Adrenal gland (tissue), 19 donors: ENCODE measurements at places on chromosomes 7 and 10. TPM values are rescaled to one million over a fixed set of nuclear protein-coding genes. Genes with fewer than 3 reads are reported as not detected.

- H3K27ac ChIP-seq = no peak overlapping the region
- no peaks in the 10 kb centered on the region for H3K4me1 ChIP-seq
- DNase-seq = peak; percentile 23
- H3K27me3 ChIP-seq = peaks cover 14% of the 10 kb centered on the region
- no peaks in the 10 kb centered on the region for H3K36me3 ChIP-seq
Measured at GRCh38 chr7:128202287-128202957, 38.7 kb upstream of the LEP start.

DNA sequence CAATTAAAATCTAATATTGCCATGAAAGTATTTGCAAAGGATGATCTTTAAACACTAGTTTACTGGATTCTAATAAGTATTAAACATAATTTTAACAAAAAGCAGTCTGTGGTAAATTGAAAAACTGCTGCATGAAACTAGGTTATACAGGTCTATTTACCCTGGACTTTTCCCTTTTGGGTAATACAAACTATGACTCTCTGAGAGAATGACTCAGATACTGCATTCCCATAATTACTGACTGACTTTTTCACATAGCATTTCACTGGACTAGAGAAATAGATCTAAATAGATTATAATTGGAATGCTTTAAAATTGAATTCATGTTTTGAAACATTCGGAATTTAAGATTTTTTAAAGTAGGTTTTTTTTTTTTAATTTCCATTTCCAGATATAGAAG, 395.7 kb downstream of the THSD7A start:
- H3K27me3 ChIP-seq = no peaks in the 10 kb centered on the region
- H3K27ac ChIP-seq = no peak overlapping the region
- H3K36me3 ChIP-seq = no peaks in the 10 kb centered on the region
- H3K4me3 ChIP-seq = no peak overlapping the region
- H3K4me1 ChIP-seq = no peaks in the 10 kb centered on the region

GRCh38 chr10:93445097-93445960, 36.8 kb downstream of the MYOF start:
- peaks cover 13% of the 10 kb centered on the region for H3K4me1 ChIP-seq
- peak; percentile 90 for DNase-seq
- H3K36me3 ChIP-seq = no peaks in the 10 kb centered on the region
- no peak overlapping the region for H3K27ac ChIP-seq

Gene ADCYAP1R1
- total RNA-seq = 1.1 TPM

Gene REPIN1
- total RNA-seq = 220 TPM

GRCh38 chr10:129860396-129860795, 103.7 kb downstream of the EBF3 start:
- H3K27me3 ChIP-seq = no peaks in the 10 kb centered on the region
- H3K4me3 ChIP-seq = no peak overlapping the region
- no peak for DNase-seq

GRCh38 chr7:47721670-47722069, 139.8 kb upstream of the TNS3 start:
- peaks cover 21% of the 10 kb centered on the region for H3K4me1 ChIP-seq
- no peak overlapping the region for H3K27ac ChIP-seq
- H3K27me3 ChIP-seq = no peaks in the 10 kb centered on the region
- no peak overlapping the region for H3K4me3 ChIP-seq

- DNase-seq = no peak
- no peaks in the 10 kb centered on the region for H3K36me3 ChIP-seq
- no peak overlapping the region for H3K27ac ChIP-seq
- H3K4me3 ChIP-seq = no peak overlapping the region
- no peaks in the 10 kb centered on the region for H3K27me3 ChIP-seq
Measured at GRCh38 chr7:21352540-21353387, 75.1 kb upstream of the SP4 start.

Gene PRSS37
- not detected for total RNA-seq

Gene NEBL
- total RNA-seq = 5.2 TPM

Gene LBX1
- not detected for total RNA-seq

Gene KIN
- total RNA-seq = 8.7 TPM

GRCh38 chr10:97234400-97234799, 48.6 kb upstream of the SLIT1 start:
- no peak overlapping the region for H3K4me3 ChIP-seq
- DNase-seq = no peak
- H3K27ac ChIP-seq = no peak overlapping the region
- H3K4me1 ChIP-seq = no peaks in the 10 kb centered on the region

DNA sequence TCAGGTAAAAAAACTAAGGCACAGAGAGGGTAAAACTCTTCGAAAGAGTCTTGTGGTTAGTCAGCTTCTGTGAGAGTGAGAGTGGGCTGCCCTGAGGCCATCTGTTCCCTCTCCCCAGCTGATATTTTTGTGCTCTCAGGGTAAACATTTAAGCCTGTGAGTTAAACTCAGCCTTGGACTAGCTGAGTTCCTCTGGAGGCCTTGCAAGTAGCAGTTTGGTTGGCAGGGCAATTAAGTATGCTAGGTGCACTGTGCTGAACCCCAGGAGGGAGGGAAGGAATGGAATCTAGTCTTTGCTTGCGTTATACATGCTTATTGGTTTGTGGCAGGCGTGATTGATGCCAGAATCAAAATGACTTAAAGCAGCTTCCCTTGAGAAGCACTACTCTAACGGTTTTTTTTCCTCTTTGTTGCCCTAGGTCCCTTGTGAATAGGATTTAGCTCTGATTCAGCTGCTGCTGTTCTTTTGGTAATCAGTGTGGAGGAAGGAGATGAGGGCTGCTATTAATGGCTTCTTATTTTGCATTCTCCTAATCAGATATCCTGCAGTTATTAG, 140.2 kb downstream of the AUTS2 start:
- no peak overlapping the region for H3K4me3 ChIP-seq
- no peak overlapping the region for H3K27ac ChIP-seq
- DNase-seq = no peak
- no peaks in the 10 kb centered on the region for H3K27me3 ChIP-seq
- no peaks in the 10 kb centered on the region for H3K36me3 ChIP-seq
- H3K4me1 ChIP-seq = peaks cover 26% of the 10 kb centered on the region

GRCh38 chr7:38893061-38893460, 15.9 kb downstream of the VPS41 start:
- H3K36me3 ChIP-seq = no peaks in the 10 kb centered on the region
- no peak overlapping the region for H3K4me3 ChIP-seq
- no peaks in the 10 kb centered on the region for H3K4me1 ChIP-seq
- no peak overlapping the region for H3K27ac ChIP-seq
- no peak for DNase-seq

- no peak for DNase-seq
- H3K4me1 ChIP-seq = no peaks in the 10 kb centered on the region
- no peaks in the 10 kb centered on the region for H3K27me3 ChIP-seq
- no peak overlapping the region for H3K27ac ChIP-seq
Measured at GRCh38 chr7:155544485-155544884, 1.9 kb downstream of the CNPY1 start.

Gene TAC1
- total RNA-seq = 5.0 TPM

DNA sequence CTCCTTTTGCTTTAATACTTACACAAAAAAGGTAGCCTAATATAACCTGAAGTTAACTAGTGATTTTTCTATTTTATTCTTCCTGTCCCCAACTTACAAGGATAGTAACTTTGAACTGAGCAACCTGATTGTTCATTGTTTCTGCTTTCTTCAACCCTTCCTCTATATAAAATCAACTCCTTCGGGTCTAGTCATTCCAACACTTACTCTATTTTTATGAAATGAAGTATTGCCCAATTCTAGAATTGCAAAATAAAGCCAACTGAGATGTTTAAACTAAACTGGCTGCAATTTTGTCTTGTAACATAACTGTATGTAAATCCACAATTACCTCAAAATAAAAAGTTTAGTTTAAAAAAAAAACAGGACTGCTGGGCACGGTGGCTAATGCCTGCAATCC, 20.3 kb upstream of the DNA2 start:
- H3K27ac ChIP-seq = no peak overlapping the region
- H3K4me1 ChIP-seq = no peaks in the 10 kb centered on the region

DNA sequence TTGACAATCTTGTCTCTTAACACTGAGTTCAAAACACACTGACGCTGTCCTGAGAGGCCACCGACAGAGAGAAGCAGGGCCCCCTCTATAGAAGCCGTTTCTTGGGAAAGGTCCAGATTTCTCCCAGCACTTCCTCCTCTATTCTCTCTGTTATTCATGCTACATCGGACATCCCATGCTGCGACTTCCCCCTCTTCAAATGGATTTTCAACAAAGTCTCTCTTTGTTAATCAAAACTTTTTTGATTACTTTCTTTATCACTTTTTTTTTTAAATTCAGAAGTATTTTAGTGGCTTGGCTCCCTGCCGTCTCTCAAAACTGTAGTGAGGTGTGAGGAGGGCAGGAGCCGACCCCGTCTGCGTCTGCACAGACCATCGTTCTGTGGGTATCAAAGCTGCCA, 298.9 kb upstream of the PITRM1 start:
- DNase-seq = no peak
- H3K4me3 ChIP-seq = no peak overlapping the region

Gene PTEN
- total RNA-seq = 92.8 TPM

DNA sequence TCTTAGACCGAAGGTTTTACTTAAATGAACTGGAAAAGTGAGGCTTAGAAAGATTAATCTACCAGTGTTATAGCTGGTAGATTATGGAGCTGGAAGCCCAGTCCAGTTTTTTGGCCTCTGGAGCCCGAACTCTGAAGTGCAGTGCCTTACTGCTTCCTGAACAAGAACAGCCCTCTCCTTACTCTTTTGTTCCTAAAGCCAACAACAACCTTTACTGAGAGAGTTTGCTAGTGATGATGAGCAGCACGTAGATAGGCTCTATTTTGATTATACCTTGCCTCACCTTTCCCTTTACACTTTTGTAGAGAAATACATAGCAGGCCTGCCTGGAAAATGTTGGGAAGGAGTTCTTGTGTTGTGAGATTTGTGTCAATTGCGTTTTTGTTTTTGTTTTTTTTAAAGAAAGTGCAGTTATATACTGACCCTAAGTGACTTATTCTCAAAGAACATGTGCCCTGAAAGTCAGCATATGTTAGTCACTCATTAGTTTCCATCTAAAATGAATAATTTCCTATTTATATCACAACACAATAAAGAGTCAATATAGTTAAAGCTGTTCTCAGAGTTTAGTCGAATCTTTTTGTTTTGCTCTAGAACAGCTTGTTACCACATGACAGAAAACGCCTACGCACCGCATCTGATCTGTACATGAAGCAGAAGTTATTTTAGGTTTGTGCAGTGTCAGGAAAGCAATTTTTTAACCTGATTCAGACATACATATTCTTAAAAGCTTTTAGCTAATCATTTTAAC, 33.0 kb downstream of the PLEKHA1 start:
- H3K36me3 ChIP-seq = no peaks in the 10 kb centered on the region
- H3K27ac ChIP-seq = peak overlapping the region; percentile 46
- H3K4me1 ChIP-seq = no peaks in the 10 kb centered on the region
- DNase-seq = peak; percentile 4

Gene MRM2
- 36.7 TPM for total RNA-seq

Gene SFRP5
- total RNA-seq = 12.9 TPM

- peaks cover 6% of the 10 kb centered on the region for H3K4me1 ChIP-seq
- no peak overlapping the region for H3K27ac ChIP-seq
- H3K36me3 ChIP-seq = no peaks in the 10 kb centered on the region
- H3K4me3 ChIP-seq = no peak overlapping the region
Measured at GRCh38 chr7:139041378-139042085, 5.7 kb upstream of the ZC3HAV1L start.

Gene NPTX2
- total RNA-seq = 73.4 TPM

GRCh38 chr10:106086391-106086790, 1078.1 kb downstream of the SORCS1 start:
- no peak for DNase-seq
- no peaks in the 10 kb centered on the region for H3K4me1 ChIP-seq
- H3K27ac ChIP-seq = no peak overlapping the region
- no peaks in the 10 kb centered on the region for H3K27me3 ChIP-seq
- no peaks in the 10 kb centered on the region for H3K36me3 ChIP-seq

Gene CASP2
- 22.5 TPM for total RNA-seq

- H3K36me3 ChIP-seq = no peaks in the 10 kb centered on the region
- peak overlapping the region; percentile 46 for H3K27ac ChIP-seq
- peaks cover 18% of the 10 kb centered on the region for H3K4me1 ChIP-seq
- DNase-seq = peak; percentile 38
- no peak overlapping the region for H3K4me3 ChIP-seq
- no peaks in the 10 kb centered on the region for H3K27me3 ChIP-seq
Measured at GRCh38 chr10:63206997-63207811, 74.1 kb downstream of the NRBF2 start.

- DNase-seq = no peak
- peaks cover 6% of the 10 kb centered on the region for H3K4me1 ChIP-seq
- no peaks in the 10 kb centered on the region for H3K27me3 ChIP-seq
- H3K27ac ChIP-seq = no peak overlapping the region
- no peak overlapping the region for H3K4me3 ChIP-seq
- H3K36me3 ChIP-seq = no peaks in the 10 kb centered on the region
Measured at GRCh38 chr7:20577441-20578071, 37.9 kb upstream of the ABCB5 start.

Gene TNPO3
- total RNA-seq = 46.9 TPM

DNA sequence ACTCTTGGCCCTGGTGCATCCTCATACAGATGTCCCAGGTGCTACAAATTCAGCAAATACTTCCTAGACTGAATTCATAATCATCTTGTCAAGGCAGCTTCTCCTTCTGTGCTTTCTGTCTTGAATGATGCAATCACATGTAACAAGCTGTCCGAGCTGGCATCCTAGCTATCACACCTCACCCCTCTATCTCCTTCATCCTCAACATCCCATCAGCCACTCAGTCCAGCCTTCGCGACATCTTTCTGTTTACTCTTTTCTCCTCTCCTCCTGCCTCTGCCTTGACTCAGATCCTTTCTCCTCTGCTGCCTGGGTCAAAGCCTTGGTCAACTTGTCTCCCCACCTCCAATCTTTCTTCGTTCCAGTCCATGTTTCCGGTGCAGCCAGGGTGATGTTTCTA, 240.4 kb upstream of the CELF2 start:
- H3K27me3 ChIP-seq = no peaks in the 10 kb centered on the region
- no peak overlapping the region for H3K4me3 ChIP-seq
- DNase-seq = no peak
- H3K36me3 ChIP-seq = no peaks in the 10 kb centered on the region
- no peaks in the 10 kb centered on the region for H3K4me1 ChIP-seq
- H3K27ac ChIP-seq = no peak overlapping the region

DNA sequence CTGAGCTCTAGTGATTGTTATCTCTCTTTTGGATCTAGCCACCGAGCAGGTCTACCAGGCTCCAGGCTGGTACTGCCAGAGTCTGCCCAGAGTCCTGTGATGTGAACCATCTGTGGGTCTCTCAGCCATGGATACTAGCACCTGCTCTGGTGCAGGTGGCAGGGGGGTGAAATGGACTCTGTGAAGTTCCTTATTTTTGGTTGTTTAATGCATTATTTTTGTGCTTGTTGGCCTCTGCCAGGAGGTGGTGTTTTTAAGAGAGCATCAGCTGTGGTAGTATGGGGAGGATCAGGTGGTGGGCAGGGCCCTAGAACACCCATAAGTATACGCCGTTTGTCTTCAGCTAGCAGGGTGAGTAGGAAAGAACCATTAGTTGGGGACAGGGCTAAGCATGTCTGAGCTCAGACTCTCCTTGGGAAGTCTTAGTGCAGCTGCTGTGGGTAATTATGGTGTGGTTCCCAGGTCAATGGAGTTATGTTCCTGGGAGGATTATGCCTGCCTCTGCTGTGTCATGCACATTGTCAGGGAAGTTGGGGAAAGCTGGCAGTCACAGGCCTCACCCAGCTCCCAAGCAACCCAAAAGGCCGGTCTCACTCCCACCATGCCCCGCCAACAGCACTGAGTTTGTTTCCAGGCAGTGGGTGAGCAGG, 81.8 kb downstream of the NPSR1 start:
- no peak overlapping the region for H3K4me3 ChIP-seq
- H3K27ac ChIP-seq = no peak overlapping the region
- no peaks in the 10 kb centered on the region for H3K4me1 ChIP-seq
- no peaks in the 10 kb centered on the region for H3K27me3 ChIP-seq
- H3K36me3 ChIP-seq = no peaks in the 10 kb centered on the region
